ENCODE measurements at places on chromosomes 7 and 10.
A peak's percentile ranks its signal among the peaks of the same experiment; 100 is the strongest.

DNA sequence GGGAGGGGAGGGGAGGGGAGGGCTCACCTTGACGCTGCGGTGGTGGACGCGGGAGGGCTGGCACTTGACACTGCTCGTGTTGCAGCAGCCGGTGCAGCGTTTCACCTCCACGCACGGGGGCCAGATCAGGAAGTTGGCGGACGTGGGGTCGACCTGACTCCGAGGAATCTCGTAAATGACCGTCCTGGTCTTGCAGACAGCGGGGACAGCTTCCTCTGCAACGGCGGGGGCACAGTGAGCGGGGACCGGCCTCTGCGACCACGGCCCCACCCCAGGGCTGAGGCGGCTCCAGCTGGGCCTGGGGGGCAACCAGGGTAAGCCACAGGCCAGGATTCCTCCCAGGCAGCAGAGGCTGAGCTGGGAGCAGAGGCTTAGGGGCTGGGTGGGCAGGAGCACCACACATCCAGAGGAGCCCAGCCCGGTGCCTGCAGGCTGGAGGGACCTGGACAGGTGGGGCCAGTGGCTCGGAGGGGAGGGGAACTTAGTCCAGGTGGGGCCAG, 8.8 kb downstream of the PDGFA start:
- H3K4me3 ChIP-seq, result no peak overlapping the region
- H3K27me3 ChIP-seq, result no peaks in the 10 kb centered on the region
- peaks cover 84% of the 10 kb centered on the region for H3K4me1 ChIP-seq
- H3K36me3 ChIP-seq, result peaks cover 54% of the 10 kb centered on the region

- H3K4me1 ChIP-seq, result no peaks in the 10 kb centered on the region
- H3K27ac ChIP-seq, result no peak overlapping the region
- no peaks in the 10 kb centered on the region for H3K36me3 ChIP-seq
- H3K27me3 ChIP-seq, result no peaks in the 10 kb centered on the region
- DNase-seq, result no peak
These were observed 10.0 kb downstream of the RGR start for GRCh38 chr10:84254552-84255478.

GRCh38 chr7:125241548-125241947, 311.9 kb upstream of the POT1 start:
- no peaks in the 10 kb centered on the region for H3K36me3 ChIP-seq
- no peaks in the 10 kb centered on the region for H3K4me1 ChIP-seq
- DNase-seq, result no peak
- H3K4me3 ChIP-seq, result no peak overlapping the region

GRCh38 chr10:98463976-98464754, 17.4 kb upstream of the HPS1 start:
- H3K27ac ChIP-seq, result no peak overlapping the region
- H3K4me3 ChIP-seq, result no peak overlapping the region
- no peak for DNase-seq
- no peaks in the 10 kb centered on the region for H3K27me3 ChIP-seq
- no peaks in the 10 kb centered on the region for H3K36me3 ChIP-seq

- H3K4me1 ChIP-seq, result peaks cover 6% of the 10 kb centered on the region
- H3K4me3 ChIP-seq, result peak overlapping the region; percentile 85
- no peaks in the 10 kb centered on the region for H3K36me3 ChIP-seq
- H3K27me3 ChIP-seq, result no peaks in the 10 kb centered on the region
- DNase-seq, result no peak
These were observed 515 bp downstream of the GSDME start for GRCh38 chr7:24756545-24757352.

DNA sequence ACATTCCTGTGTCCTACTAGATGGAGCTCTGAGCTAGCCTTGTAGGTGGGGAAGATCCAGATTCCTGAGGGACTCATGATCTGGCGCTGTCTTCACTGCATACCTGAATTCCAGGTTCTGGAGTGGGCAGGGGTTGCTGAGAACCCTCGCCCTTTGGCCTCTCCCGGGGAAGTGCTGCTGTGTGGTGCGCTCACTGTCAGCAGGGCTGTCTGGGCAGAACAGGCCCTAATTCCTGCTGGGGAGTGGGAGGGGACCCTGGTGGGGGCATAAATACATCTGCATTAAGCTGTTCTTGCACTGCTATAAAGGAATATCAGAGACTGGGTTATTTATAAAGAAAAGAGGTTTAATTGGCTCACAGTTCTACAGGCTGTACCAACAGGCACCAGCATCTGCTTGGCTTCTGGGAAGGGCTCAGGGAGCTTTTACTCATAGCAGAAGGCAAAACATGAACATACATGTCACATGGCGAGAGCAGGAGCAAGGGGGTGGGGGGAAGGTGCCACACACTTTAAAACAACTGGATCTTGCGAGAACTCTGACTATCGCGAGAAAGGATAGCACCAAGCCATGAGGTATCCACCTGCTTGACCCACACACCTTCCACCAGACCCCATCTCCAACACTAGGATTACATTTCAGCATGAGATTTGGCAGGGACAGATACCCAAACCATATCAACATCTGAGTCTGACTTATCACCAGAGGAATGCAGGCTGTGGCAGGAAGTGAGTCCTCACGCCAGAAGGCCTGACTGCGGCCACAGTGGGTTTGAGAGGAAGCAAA, 115.0 kb downstream of the ADCY1 start:
- no peak for DNase-seq
- no peak overlapping the region for H3K27ac ChIP-seq
- no peak overlapping the region for H3K4me3 ChIP-seq
- H3K4me1 ChIP-seq, result no peaks in the 10 kb centered on the region
- H3K27me3 ChIP-seq, result no peaks in the 10 kb centered on the region

GRCh38 chr10:104387130-104387888, 33.7 kb downstream of the CFAP58 start:
- no peak for DNase-seq
- no peak overlapping the region for H3K4me3 ChIP-seq
- no peaks in the 10 kb centered on the region for H3K4me1 ChIP-seq
- no peak overlapping the region for H3K27ac ChIP-seq
- no peaks in the 10 kb centered on the region for H3K27me3 ChIP-seq

DNA sequence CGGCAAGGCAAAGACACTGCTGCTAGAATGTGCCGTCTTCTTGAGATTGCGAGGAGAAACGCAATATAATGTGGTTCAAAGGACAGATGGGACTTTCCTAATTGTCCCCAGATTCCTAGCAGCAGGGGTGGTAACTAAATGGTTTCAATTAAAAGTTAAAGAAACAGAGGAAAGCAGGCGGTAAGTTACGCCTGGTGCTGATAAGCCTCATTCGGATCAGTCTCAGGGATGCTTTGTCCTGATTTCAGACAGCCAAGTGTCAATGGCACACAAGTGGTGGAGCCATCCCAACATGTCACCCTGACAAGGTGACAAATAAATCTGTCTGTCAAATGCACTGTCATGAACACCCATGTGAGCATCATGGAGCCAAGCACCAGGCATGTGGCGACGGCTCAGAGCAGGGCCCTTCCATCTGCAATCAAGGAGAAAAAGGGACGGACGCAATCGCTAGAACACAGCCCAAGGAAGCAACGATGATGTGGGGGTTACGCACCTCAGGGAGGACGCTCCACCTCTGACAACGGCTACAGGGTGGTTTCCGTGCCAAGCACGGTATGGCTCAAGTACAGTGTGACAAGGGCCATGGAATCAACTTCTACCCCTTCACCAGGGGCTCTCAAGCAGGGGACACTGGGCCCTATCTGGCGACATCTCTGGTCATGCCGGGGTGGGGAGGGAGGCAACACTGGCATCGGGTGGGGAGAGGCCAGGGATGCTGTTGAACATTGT, 66.2 kb downstream of the CTBP2 start:
- no peaks in the 10 kb centered on the region for H3K27me3 ChIP-seq
- DNase-seq, result no peak
- peak overlapping the region; percentile 73 for H3K27ac ChIP-seq

DNA sequence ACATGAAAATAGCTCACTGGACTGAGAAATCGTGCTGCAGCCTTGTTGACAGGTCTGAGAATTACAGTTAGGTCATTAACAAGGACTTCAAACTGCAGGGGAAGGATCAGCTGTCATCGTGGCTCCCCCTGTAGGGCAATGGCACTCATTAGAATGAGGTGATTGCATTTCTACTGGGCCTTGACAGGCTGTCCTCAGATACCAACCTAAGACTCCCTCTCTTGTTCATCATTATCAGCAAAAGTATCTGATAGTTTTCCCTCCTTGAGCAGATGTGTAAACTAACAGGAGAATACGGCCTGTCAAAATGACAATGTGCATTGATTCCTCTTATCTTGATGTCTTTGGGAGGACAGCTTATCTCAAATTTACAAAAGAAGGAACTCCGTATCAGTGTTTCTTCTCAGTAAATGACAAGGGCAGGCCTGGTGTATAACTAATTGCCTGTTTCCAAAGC, 648.5 kb upstream of the LRRN3 start:
- DNase-seq, result no peak
- no peak overlapping the region for H3K27ac ChIP-seq
- no peaks in the 10 kb centered on the region for H3K36me3 ChIP-seq
- no peak overlapping the region for H3K4me3 ChIP-seq
- no peaks in the 10 kb centered on the region for H3K27me3 ChIP-seq
